Activated CD4-positive, alpha-beta T cell treated with anti-CD3 and anti-CD28 coated beads, Interleukin-2, amount 50 U/mL, for 16 hours (primary cell): ENCODE measurements at places on chromosomes 13 and 19.

DNA sequence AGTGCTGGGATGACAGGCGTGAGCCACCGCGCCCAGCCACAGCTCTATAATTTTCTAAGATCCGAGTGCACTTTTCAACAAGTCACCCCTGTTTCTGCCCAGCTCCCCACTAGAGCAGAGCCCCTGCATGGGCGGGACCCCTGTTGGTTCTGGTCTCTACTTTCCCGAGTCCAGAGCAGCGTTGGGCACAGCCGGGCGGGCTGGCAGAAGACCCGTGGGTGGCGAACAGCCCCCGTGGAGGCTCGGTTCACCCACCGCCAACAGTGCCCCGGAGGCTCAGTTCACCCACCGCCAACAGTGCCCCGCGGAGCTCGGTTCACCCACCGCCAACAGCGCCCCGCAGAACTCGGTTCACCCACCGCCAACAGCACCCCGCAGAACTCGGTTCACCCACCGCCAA, 40.8 kb downstream of the ADPRHL1 start:
- no peak for DNase-seq

GRCh38 chr19:41434450-41434849, 5.3 kb downstream of the DMAC2 start:
- DNase-seq = no peak

DNA sequence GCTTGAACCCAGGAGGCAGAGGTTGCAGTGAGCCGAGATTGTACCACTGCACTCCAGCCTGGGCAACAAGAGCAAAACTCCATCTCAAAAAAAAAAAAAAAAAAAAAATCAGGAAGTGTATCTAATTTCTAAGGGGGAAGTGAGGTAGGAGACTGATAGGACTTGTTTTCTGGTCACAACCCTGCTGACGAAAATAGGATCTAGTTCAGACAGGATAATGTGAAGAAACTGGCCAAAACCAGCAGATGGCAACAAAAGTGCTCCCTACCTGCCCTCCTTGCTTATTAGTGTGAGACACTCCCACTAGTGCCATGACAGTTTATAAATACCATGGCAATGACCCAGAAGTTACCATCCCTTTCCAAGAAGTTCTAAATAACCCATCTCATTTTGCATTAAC, 36.0 kb upstream of the KPNA3 start:
- DNase-seq = no peak

GRCh38 chr13:56988543-56988942, 152.2 kb upstream of the PRR20A start:
- DNase-seq = no peak

- DNase-seq = peak; percentile 41
Measured at GRCh38 chr13:46492946-46493345, 60.0 kb upstream of the LRCH1 start.

- no peak for DNase-seq
Measured at GRCh38 chr19:40136818-40137217, 46.1 kb upstream of the ZNF780A start.

- no peak for DNase-seq
Measured at GRCh38 chr19:8336660-8337059, 6.4 kb downstream of the KANK3 start.

GRCh38 chr13:70255406-70255991, 147.2 kb upstream of the KLHL1 start:
- no peak for DNase-seq

DNA sequence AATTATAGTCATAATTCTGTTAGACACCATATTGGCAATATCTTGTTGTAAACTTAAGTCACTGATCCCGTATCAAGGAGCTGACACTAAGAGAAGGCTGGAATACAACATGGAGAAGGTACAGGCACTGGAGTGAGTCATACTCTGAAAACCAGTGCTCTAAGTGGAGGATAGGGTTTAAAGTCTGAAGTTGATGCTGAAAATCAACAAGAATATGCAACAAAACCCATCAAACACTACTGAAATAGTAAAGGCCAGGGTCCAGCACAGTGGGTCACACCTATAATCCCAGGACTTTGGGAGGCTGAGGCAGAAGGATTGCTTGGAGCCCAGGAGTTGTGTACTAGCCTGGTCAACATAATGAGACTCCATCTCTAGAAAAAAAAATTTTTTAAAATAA, 73.2 kb upstream of the KLF5 start:
- no peak for DNase-seq

GRCh38 chr13:106331116-106331515, 204.3 kb downstream of the EFNB2 start:
- no peak for DNase-seq

DNA sequence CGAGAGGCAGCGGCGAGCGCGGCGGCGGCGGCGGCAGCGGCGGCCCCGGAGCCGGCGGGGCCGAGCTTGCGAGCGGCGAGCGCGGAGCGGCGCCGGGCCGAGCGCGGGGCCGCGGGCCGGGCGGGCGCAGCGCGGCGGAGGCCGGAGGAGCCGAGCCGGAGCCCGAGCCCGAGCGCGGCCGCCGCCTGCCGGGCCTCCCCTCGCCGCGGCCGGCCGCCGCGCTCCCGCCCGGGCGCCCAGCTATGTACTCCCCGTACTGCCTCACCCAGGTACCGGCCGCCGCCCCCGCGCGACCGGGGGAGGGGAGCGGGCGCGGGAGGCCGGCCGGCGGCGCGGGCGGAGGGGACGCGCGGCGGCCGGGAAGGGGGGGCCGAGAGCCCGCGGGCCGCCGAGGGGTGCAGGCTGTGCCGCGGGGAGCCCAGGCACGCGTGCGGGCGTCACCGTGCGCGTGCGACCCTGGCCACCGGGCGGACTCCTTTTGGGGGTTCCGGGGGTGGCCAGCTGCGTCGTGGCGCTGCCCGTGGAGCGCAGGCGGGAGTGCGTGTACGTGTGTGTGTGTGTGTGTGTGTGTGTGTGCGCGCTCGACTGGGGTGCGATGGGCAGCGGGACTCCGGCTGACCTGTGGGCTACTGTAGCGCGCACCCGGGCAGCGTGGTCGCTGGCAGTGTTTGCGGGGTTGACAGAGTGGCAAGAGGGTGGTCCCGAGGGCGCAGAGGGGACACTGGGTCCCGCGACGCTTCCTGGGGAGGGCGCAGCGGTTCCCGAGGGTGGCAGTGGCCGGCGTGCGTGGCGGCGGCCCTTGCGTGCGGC, 526 bp downstream of the NFIX start:
- no peak for DNase-seq

DNA sequence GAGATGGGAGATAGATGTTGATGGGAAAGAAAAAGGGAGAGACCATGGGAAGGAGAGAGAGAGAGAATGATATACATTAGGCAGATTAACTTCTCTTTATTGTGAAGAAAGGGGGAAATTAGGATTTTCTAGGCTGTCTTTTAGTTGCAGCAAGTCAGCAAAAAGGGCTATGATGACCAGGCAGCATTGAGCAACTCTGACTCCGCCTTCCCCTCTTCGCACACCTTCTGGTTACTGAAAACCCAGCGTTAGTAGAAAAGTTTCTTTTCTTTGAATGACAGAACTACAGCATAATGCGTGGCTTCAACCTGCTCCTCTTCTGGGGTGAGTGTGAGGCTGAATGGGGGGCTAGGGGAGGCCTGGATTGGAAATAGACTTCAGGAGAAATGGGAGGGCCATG, at the start of gene ADGRE1:
ADGRE1 (plus strand) TSS at position 264 of the 400 bp plus-strand sequence; CDS start at position 294, 30 bp downstream.
- DNase-seq = no peak

GRCh38 chr13:90238413-90238812, 1109.1 kb upstream of the MIR17HG start:
- DNase-seq = no peak

DNA sequence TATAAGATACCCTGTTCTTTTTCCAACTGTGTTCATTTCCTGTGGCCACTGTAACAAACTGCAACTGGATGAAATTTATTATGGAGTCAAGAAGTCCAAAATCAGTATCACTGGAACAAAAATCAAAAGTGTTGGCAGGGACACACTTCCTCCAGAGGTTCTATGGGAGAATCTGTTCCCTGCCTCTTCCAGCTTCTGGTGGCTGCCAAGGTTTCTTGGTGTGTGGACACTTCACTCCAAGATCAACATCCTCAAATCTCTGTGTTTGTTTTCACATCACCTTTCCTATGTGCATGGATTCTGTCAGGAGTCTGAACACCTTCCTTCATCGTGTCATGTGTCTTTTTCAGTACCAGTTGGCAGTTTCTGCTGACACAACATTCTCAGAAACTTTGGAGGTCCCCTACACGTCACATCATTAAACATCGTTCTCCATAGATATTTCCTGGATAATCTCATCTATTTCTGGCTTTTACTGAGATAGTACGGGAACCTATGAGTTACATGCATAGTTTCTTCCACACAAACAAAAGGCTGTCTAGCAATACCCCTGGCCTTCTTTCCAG, 15.2 kb upstream of the EFNB2 start:
- no peak for DNase-seq

- no peak for DNase-seq
Measured at GRCh38 chr13:27622102-27622820, 569 bp downstream of the POLR1D start.

GRCh38 chr19:926589-927350, 935 bp downstream of the ARID3A start:
- no peak for DNase-seq

GRCh38 chr19:17333611-17334413, 843 bp downstream of the ANO8 start:
- DNase-seq = peak; percentile 91

DNA sequence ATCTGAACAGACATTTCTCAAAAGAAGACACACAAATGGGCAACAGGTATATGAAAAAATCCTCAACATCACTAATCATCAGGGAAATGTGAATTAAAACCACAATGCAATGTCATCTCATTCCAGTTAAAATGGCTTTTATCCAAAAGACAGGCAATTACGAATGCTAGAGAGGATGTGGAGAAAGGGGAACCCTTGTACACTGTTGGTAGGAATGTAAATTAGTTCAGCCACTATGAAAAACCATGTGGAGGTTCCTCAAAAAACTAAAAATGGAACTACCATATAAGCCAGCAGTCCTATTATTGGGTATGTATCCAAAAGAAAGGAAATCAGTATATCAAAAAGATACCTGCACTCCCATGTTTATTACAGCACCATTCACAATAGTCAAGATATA, 24.7 kb upstream of the ZC3H13 start:
- DNase-seq = no peak

- no peak for DNase-seq
Measured at GRCh38 chr13:46345866-46346265, 41.2 kb downstream of the RUBCNL start.

GRCh38 chr13:78078168-78078567, 159.5 kb upstream of the EDNRB start:
- DNase-seq = no peak
